Small intestine (tissue), 16 donors: ENCODE measurements at places on chromosomes 13 and 19. TPM values are rescaled to one million over a fixed set of nuclear protein-coding genes. Genes with fewer than 3 reads are reported as not detected.

DNA sequence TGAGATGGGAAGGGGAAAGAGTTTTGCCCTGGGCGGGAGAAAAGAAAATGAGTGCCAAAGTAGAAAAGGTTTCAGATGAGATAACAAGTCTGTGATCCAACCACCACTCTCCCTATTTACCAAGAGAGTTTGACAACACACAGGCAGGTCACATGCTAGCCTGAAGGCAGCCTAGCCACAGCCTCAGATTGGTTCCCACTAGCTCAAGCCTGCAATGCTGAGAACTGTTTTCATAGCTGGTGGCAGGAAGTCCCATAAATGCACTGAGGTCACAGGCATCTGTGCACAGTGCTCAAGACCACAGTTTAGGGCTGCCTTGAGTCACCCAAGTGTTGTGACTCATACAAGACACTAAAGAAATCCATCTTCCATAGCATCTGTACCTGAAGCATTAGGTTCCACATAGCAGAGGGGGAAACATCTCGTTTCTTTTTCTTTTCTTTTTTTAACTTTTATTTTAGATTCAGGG lies 18.5 kb upstream of the POP4 start:
- peak overlapping the region; percentile 62 for H3K27ac ChIP-seq
- no peak overlapping the region for H3K4me3 ChIP-seq
- H3K36me3 ChIP-seq = no peaks in the 10 kb centered on the region
- H3K27me3 ChIP-seq = no peaks in the 10 kb centered on the region
- H3K4me1 ChIP-seq = no peaks in the 10 kb centered on the region

Gene KLK3
- polyA plus RNA-seq = 0.07 TPM

Gene SIGLEC14
- 2.3 TPM for polyA plus RNA-seq

Gene OR7A5
- not detected for polyA plus RNA-seq

Gene WDR88
- polyA plus RNA-seq = not detected
